Activated T-cell treated with anti-CD3 and anti-CD28 coated beads for 48 hours (primary cell): ENCODE measurements at places on chromosomes 1 and 21.

- DNase-seq, result no peak
Observed at GRCh38 chr1:16109571-16109970, 36.1 kb upstream of the FAM131C start.

- no peak for DNase-seq
Observed at GRCh38 chr1:45047032-45047431, 35.0 kb downstream of the UROD start.

- DNase-seq, result no peak
Observed at GRCh38 chr21:25462517-25462971, 144.7 kb downstream of the MRPL39 start.

DNA sequence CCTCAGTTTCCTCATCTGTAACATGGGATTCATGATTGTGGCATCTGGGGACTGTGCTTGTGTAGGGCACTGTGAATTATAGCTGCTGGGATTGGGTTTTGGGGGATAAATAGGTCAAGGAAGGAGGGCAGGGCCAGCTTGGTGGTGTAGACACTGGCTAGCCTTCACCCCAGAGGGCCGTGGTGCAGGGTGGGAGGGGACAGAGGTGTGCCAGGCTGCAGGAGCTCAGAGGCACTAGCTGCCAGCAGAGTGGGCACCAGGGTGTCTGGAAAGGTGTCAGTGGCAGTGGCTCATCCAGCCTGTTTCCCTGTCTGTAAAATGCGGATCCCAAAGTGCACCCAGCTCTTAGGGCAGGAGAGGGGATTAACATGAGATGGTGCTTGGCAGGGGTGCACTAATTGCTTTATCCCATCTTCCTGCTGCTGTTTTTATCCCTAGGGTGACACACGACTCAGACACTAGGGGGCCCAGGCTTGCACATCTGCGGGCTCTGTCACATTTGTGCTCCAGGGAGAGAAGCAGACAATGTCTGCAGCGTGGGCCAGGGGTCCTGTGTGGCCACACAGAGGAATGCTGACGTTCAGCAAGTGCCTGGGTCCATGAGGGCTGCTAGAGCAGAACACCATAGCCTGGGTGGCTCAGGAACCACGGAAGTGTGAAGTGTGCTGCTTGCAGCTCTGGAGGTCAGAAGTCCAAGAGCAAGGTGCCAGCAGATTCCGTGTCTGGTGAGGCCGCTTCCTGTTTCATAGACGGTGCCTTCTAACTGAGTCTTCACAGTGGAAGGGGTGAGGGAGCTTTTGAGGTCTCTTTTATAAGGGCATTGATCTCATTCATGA is 19.3 kb downstream of the OBSCN start:
- no peak for DNase-seq

DNA sequence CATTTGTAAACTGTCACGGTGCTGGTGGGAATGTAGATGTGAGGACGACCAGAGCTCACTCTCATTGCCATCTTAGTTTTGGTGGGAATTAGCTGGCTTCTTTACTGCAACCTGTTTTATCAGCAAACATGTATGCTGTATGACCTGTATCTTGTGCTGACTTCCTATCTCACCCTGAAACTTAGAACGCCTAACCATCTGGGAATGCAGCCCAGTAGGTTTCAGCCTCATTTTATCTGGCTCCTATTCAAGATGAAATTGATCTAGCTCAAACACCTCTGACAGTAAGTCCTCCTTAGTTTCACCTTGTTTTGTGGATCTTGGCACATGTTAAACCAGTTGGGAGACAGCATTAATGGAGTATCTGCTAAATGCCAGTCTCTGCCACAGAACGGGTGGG is 174.6 kb downstream of the HLX start:
- no peak for DNase-seq

DNA sequence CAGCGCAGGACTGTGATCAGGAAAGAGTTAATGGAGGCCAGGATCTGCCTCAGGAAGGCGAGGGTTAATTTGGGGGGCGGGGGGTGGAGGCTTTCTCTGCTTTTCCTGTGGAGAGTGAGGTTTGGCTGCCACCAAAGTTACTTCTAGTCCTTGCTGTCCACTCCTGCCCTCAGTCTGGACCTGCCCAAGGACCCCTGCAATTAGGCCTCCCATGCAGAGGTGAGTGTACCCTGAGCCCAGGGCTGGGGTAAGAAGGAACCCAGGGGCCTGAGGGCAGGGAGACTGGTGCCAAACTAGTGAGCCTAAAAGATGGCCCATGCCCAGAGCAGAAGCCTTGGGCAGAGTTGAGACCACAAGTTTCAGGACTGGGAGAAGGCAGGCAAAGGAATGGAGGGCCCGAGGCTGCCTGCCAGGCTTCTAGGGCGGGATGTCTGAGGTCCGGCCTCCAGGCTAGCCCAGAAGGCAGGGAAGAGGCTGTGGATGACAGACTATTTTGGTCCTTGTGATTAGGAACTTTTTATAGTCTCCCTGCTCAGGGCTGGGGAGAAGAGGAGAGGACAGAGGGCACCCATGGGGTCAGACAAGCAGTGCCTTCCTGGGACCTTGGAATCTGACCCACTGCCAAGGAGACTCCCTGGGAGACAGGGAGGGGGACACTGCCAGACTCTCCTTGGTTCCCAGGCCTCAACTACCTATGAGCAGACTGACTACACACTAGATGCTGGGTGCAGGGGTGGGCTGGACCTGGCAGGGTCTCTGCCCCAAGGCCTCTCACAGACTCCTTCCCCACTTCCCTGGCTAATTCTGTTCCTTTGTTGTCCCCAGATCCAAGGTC is at the start of gene FAM110D:
Gene FAM110D, plus strand, starts transcription at position 172 of the 835 bp plus-strand sequence. CDS start 2,213 bp downstream, outside the sequence.
- no peak for DNase-seq

GRCh38 chr1:201538612-201539551 is at the start of gene NAV1:
Gene NAV1 (plus strand): TSS chr1:201539127. CDS start chr1:201622885, 83,758 bp downstream.
- no peak for DNase-seq
